Mucosa of gallbladder (tissue), 1 donor: ENCODE measurements at places on chromosomes 2 and 18.

- no peak for DNase-seq
Measured at GRCh38 chr2:241459520-241459919, 48.9 kb downstream of the STK25 start.

- peak; percentile 48 for DNase-seq
Measured at GRCh38 chr2:207258263-207258991, 92.7 kb upstream of the KLF7 start.

- no peak for DNase-seq
Measured at GRCh38 chr18:49238433-49239042, 221.9 kb downstream of the DYM start.

GRCh38 chr2:20852139-20852538, 29.2 kb upstream of the LDAH start:
- no peak for DNase-seq

DNA sequence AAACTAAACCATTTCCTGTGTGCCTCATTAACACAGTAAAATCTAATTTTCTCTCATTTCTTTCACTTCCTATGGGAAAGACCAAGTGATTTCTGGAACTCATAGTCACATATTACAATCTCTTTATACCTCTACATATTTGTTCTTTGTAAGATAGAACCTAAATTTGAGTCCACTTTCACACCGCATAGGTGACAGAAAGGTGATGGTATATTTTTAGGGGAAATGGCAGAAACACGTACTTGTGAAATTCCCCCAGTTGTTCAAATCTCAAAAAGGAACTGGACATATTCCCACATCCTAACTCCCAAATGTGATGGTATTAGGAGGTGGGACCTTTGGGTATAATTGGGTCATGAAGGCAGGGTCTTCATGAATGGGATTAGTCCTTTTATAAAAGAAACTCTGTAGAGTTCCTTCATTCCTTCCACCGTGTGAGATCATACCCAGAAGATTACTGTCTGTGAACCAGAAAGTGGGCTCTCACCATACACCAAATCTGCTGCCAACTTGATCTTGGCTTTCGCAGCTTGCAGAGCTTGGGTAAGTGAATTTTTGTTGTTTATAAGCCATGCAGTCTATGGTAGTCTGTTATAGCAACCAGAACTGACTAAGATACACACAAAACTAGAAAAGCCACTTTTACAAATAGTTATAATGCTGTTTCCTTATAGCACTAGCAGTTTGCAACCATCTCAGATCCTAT, 542.1 kb downstream of the DSC3 start:
- DNase-seq: no peak
